ENCODE measurements at places on chromosomes 16 and 17.
A peak's percentile ranks its signal among the peaks of the same experiment; 100 is the strongest.

- DNase-seq: no peak
These were observed 1.2 kb upstream of the STARD3 start for GRCh38 chr17:39635614-39636176.

GRCh38 chr16:89303617-89304016 lies 86.1 kb downstream of the ZNF778 start:
- DNase-seq: no peak

DNA sequence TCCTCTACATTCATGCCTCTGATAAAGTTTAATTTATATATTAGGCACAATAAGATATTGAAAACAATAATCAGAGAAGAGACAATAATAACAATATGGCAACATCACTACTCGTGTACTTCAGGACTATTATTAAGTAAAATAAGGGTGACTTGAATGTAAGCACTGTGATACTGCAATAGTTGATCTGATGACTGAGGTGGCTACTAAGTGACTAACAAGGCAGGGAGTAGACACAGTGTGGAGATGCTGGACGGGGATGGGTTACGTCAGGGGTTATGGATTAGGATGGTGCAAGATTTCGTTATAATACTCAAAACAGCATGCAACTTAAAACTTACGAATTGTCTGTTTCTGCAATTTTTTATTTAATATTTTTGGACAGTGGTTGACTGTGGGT lies 32.5 kb downstream of the CYLD start:
- no peak for DNase-seq

GRCh38 chr17:32479074-32479617 lies 7.6 kb upstream of the CDK5R1 start:
- DNase-seq: no peak

- peak; percentile 95 for DNase-seq
These were observed 5.8 kb downstream of the ZG16B start for GRCh38 chr16:2835638-2836493.

DNA sequence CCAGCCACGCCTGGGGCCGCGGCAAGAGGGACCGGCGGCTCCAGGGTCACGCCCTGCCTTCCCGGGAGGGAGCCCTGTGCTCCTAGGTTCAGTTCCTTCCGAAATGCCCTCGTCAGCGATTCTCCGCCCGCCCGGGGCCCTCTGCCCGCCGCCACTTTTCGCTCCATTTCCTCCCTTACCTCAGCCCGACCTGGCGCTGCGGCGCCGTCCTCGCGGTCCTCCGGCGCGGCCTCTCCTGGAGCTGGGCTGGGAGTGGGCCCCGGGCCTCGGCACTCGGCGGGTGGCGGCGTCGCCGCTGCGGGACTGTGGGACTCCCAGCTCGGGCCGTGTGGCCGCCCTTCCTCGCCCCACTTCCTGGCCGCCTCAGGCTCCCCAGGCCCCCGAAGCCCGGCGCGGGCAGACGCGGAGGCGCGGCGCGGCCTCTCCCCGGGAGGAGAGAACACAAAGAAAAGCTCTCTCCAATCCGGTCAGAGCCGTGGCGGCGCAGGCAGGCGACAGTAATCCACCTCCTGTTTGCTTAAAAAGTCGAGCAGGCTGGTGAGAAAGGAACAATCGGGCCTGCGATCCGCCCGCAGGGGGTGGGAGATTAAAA lies 1.6 kb downstream of the BAHCC1 start:
- no peak for DNase-seq

DNA sequence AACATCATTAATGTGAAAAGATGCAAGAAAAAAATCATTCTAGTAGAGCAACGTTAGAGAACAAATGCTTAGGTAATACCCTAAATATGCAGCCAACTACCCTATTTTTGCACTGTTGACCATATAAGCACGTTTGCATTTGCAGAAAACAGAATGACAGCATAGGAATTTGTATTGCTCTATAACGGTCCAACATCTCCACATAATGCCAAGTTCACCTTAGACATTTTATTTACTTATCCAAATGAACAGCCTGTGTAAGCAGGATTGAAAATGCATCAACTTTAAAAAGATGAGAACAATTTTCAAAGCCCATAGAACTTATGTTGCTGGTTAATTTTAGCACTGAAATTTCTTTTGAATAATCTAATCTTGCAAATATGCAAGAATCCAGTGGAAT lies 19.1 kb upstream of the RSL1D1 start:
- DNase-seq: no peak

DNA sequence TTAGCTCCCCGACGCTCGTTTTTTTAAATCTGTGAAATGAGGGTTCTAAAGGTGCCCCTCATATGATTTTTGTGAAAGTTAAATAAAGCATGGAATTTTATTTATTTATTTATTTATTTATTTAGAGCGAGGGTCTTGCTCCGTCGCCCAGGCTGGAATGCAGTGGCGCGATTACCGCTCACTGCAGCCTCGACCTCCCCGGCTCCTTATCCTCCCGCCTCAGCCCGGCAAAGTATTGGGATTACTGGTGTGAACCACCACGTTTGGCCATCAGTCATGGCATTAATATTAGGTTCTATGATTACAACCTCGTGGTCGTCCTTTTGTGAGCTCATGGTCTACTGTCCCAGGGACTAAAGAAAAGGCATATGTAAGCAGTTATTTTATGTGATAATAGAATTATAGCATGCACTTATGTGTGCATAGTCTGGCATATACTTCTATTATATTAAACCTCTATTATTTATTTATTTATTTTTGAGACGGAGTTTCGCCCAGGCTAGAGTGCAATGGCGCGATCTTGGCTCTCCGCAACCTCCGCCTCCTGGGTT lies 557 bp upstream of the LUC7L start:
- no peak for DNase-seq

- DNase-seq: no peak
These were observed 48.3 kb upstream of the BAHCC1 start for GRCh38 chr17:81346908-81347349.

- no peak for DNase-seq
These were observed 15.3 kb upstream of the RPTOR start for GRCh38 chr17:80529104-80529903.

DNA sequence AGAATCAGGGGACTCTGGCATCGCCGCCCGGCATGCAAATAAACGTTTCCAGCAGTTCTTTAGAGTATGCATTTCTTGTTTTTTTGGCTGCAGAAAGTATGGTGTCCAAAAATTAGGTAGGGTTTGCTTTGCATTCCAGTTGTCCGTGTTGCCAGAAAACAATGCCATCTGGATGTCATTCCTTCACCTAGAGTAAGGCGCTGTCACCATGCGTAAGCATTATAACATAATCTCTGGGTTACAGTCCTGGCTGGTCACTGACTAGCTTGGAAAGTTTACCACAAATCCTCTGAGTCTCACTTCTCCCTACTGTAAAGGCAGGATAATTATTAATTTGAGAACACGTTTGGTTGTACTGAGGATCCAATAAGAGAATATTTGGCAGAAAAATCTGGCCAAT lies 457.7 kb downstream of the XYLT1 start:
- DNase-seq: no peak

DNA sequence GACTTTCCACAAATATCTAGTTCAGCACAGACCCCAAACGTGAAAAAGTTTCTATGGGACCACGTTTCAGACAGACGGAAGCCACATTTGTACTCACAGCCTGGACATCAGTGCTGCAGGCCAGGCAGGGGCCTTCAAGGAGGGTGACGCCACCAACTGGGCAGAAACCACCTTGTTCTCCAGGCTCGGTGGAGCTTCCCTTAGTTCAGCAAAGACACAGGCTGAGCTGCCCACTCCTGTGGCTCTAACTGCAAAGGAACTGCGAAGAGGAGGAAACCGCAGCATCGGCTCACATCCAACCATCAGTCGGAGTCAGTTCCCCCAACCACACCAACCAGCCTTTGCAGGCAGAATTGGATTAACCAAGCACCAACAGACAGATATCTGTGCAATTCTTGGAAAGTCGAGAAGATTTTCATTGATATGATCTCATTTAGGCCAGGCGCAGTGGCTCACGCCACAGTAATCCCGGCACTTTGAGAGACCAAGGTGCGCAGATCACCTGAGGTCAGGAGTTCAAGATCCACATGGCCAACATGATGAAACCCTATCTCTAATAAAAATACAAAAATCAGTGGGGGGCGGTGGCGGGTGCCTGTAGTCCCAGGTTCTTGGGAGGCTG lies 73.3 kb upstream of the CNEP1R1 start:
- DNase-seq: no peak

DNA sequence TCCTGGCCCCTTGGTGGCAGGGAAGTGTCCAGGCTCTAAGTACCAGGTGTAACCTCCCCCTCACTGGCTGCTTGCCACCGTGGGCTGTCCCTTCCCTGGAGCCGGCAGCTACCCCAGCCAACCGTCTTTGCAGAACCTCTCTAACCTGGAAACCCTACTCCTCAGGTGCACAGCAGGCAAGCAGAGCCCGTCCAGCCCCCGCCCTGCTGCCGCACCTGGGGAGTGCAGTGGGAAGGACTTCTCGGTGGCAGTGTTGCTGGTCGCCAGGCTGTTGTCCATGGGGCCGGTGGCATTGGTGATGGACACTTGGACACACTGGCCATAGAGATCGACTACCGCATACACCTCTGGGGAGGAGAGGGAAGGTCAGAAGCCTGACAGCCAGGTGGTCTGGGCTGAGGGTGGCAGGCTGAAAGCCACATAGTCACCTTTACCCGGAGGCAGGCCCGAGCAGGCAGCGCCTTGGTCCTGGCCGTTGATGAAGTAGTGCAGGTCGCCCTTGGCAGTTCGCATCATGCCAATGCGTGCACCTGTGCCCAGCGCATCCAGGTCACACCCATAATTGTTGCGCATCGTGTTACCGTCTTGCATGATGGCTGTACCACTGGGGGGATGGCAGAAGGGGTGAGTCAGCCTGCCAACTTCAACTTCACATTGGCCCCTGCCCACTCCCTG lies 6.5 kb downstream of the NEURL4 start:
- no peak for DNase-seq

DNA sequence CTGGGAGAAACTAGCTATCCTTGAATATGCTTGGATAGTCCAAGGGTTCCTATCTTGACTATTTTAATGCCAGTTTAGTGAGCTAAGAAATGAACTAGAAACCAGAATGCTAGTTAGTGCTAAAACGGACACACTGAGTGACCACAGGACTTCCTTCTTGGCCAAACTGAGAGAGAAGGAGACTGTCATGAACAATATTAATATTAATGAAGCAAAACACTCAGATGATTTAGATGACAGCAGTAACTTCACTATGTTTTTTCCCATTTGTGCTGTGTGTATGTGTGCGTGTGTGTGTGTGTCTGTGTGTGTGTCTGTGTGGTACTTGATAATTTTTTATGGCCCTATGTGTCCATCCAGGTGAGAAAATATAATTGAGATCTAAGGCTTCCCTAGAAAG lies 2.2 kb upstream of the ATXN1L start:
- no peak for DNase-seq

DNA sequence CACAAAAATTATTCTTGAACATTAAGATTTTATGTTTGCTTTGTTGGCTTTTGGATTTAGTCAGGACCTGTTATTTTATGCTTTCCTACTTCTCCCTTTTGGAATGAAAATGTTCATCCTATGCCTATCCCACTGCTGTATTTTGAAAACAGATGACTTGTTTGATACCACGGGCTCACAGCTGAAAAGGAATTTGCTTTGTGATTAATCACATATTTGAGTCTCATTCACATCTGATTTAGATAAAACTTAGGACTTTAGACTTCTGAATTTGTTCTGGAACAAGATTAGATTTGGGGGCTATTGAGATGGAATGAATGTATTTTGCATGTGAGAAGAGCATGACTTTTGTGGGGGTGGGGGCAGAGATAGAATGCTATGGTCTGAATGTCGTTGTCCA lies 1012.6 kb downstream of the CDH11 start:
- DNase-seq: no peak

- DNase-seq: peak; percentile 74
These were observed 33.0 kb upstream of the TMC5 start for GRCh38 chr16:19384656-19385055.

- DNase-seq: no peak
These were observed 62.9 kb upstream of the AMZ2 start for GRCh38 chr17:68184816-68185436.

GRCh38 chr16:23374721-23375510 lies 72.8 kb downstream of the SCNN1B start:
- no peak for DNase-seq

GRCh38 chr16:80437707-80438106 lies 103.1 kb upstream of the DYNLRB2 start:
- DNase-seq: no peak

- peak; percentile 64 for DNase-seq
These were observed 33.2 kb upstream of the PLCG2 start for GRCh38 chr16:81745704-81746558.

DNA sequence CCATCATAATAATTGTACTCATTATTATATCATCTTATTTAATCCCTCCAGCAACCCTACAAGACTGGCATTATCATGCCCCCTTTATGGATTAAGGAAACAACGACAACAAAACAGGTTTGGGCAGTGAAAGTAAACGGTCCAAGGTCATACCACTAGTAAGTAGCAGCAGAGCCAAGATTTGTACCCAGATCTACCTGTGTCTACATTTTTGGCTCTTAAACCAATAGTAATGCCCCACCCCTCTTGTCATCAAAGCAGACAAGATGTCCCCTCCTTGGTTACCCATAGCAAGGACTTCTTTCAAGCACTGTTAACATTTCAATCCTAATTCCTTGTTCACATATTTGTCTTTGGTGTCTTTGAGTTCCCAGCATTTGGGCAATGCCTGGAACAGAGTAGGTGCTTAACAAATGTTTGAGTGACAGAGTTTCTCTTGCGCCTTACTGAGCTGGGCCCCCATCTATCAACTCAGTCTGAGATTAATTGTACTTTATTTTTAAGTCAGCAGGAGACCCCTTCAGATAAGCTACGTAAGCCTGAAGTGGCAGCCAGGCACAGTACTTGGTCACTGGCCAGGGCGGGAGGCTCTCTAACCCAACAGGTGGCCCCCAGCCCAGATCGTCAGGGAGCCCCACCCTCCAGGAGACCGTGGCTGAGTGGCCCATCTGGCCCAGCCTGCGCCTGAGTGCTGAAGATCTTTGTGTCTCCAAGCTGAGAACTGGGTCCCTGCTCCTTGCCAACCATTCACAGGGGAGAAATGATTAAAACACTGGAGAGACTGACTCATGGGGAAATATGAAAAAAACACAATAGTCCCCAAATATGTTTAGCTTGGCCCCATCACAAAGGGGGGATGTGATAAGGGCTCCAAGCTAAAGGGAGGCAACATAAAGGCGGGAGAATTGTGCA lies 75.8 kb downstream of the AXIN2 start:
- DNase-seq: no peak

DNA sequence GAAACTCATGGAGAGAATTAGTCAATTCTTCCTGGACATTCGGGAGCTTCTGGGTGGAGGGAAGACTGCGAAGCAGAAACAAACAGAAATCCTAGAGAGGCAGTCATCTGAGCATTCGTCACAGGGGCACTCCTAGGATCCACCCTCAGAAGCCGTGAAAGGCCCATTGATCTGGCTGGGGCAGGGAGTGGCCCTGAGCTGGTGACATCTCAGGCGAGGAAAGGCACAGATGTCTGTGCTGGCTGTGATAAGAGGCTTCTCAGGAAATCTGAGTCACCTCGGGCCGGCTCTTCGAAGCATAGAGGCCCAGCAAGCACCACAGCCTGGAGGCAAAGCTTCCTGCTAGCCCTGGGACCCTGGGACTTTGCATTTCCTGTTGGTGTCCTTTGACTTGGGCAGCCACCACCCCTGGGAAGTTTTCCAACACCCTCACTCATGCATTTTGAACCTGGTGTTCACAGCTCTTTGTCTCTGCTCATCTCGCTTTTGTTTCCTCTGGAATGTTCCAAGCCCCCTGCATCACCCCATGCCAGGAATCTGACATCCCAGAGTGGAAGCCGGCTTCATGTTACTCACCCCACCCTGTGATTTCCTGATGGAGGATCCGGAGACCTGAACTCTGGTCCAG lies 23.3 kb upstream of the CDRT4 start:
- no peak for DNase-seq

All from RWPE1 (cell line).